ENCODE measurements at places on chromosomes 16 and 17.

DNA sequence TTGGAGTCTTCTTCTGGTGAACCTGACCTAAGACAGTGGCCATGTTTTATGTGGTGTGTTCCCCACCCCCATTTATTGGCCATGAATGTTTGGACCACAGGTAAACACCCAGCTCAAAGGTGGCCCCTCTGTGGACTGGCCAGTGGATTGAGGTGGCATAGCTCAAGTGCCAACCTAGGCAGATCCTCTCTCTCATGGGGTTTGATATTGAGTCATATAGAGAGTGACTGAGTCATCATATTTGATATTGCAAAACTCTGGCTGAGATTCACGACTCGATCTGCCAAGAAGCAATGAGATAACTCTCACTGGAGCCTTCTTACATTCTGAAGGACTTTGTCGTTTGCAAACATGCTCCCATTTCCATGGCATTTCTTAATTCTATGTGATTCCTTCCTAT, 10.5 kb upstream of the TEKT3 start:
- no peak for DNase-seq

DNA sequence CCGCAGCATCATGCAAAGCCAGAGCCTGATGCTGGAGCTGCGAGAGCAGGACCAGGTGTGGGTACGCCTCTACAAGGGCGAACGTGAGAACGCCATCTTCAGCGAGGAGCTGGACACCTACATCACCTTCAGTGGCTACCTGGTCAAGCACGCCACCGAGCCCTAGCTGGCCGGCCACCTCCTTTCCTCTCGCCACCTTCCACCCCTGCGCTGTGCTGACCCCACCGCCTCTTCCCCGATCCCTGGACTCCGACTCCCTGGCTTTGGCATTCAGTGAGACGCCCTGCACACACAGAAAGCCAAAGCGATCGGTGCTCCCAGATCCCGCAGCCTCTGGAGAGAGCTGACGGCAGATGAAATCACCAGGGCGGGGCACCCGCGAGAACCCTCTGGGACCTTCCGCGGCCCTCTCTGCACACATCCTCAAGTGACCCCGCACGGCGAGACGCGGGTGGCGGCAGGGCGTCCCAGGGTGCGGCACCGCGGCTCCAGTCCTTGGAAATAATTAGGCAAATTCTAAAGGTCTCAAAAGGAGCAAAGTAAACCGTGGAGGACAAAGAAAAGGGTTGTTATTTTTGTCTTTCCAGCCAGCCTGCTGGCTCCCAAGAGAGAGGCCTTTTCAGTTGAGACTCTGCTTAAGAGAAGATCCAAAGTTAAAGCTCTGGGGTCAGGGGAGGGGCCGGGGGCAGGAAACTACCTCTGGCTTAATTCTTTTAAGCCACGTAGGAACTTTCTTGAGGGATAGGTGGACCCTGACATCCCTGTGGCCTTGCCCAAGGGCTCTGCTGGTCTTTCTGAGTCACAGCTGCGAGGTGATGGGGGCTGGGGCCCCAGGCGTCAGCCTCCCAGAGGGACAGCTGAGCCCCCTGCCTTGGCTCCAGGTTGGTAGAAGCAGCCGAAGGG, 24.2 kb downstream of the C1QTNF1 start:
- no peak for DNase-seq

GRCh38 chr17:6157716-6158115, 87.5 kb downstream of the WSCD1 start:
- no peak for DNase-seq

GRCh38 chr16:67668495-67669157, 2.0 kb downstream of the C16orf86 start:
- DNase-seq, result no peak

DNA sequence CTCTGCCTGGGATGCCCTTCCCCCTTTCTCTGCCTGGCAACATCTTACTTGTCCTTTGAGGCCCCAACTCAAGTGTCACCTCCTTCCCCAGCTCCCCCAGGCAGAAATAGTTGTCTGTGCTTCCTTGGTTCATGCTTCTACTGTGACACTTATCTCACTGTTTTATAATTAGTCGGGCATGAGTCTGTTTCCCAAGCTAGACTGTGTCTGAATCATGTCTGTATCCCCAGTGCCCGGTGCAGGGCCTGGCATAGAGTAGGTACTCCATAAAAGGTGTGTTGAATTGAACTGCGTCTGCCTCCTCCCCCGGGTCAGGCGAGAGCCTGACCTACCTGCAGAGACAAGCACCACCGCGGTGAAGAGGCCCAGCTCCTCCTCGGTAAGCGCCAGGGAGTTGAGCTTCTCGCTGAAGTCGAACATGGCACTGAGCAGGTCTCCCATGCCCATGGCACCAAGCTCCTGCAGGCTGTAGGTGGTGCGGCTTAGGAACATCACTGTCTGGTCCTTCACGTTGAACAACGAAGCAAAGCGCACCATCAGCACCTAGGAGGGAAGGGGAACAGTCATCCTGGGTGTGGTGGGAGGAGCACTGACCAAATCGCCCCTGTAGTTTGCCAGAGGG, 6.7 kb downstream of the NR1D1 start:
- DNase-seq, result no peak

DNA sequence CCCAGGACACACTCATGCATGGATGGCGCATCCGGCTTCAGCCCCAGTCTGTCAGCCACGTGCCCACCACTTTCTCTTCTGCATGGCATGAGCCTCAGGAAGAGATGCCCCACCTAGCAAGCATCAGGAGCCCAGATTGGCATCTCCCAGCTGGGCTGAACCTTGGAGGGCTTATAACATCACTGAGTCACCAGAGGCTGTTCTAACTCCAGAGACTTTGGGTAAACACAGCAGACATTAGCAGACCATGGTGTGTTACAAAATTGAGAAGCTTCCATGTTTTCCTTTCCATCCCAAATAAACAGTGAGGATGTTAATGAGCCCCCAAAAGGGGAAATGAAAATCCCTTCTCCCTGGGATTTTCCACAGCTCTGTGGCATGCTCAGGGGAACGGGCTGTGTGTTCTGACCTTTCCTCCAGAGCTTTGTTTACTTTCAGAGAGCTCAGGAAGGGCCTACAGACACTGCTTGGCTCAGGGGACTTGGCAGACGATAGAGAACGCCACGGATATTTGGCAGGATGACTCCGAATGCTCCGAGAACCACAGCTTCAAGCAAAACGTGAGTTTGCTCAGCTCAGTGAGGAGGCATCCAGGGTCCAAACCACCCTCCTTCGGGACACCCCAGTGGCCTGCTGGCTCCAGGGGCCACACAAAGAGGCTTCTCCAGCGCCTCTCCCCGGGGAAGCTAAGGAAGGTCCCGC, 16.5 kb downstream of the GLP2R start:
- DNase-seq, result no peak

DNA sequence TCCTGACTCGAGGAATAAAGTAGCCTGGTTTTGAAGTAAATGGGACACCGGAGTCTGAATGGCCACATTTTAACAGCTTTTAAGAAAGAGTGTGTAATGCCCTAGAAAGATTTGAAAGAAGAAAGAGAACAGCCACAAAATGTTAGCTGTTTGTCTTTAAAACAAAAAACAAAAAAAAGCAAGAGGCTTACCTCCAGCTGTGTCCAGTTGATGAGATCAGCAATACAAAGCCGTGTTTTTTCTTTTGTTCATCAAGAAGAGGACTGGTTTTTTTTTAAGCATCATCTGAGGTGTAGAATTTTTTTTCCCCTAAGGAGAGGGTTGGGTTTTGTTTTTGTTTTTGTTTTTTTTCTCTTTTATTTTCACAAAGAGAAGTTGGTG, 58.8 kb downstream of the NKD1 start:
- DNase-seq, result no peak

- no peak for DNase-seq
These were observed 15.6 kb upstream of the ZFPM1 start for GRCh38 chr16:88437367-88437964.

- DNase-seq, result no peak
These were observed 68.1 kb upstream of the IRX5 start for GRCh38 chr16:54862529-54862928.

- DNase-seq, result no peak
These were observed 11.2 kb upstream of the NGFR start for GRCh38 chr17:49483599-49484509.

DNA sequence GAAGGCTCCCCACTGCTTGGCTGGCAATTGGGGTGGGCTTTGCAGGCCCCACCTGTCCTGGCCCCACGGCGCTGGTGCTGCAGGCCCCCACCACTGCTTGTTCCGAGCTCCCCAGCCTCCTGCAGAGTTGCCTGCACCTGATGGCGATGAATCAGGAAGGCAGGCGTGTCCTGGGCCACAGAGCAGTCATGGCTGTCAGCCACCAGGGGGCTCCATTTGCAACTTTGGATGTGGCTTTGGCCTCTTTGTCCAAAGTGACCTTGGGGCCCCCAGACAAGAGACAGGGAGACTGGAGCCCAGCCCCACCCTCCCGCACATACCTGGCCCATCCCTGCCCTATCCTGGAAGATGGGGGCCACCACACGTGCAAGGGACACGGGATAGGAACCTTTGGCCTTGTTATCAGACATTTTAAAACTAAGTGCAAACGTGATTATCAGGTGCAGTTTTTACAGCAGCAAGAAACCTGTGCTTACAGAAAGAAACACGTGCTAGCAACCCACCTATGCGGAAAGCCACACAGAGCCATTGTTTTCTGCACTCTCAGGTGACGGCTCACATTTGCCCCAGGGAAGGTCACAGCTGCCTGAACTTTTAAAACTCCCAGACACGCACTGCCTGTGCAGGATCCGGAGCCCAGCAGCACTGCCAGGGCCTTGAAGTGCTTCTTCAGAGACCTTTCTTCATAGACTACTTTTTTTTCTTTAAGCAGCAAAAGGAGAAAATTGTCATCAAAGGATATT, at the start of gene DNASE1:
Gene DNASE1, plus strand, starts transcription at position 443 of the 743 bp plus-strand sequence. CDS start 683 bp downstream, outside the sequence.
- peak; percentile 53 for DNase-seq

DNA sequence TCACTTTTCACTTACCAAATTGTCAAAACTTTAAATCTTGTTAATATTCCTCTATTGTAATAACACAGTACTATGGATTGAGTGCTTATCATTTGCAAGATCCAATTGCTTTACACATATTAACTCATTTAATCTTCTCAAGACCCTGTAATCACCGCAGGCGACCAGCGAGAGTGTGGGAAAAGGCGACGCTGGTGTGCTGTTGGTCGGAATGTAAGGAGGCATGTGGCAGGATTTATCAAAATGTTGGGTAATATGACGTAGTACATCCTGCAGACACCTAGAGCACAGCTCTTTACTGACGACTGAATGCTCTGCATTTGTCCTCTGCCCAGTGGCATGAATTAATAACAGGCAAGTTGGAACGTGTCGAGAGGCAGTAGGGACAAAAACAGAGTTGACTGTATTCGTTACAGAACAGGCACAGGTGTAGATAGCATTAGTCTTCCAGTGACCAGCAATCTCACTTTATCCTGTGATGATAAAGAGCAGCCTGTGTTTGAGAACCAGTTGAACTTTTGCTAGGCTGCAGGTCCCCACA, 80.3 kb downstream of the TNRC6C start:
- DNase-seq, result no peak

DNA sequence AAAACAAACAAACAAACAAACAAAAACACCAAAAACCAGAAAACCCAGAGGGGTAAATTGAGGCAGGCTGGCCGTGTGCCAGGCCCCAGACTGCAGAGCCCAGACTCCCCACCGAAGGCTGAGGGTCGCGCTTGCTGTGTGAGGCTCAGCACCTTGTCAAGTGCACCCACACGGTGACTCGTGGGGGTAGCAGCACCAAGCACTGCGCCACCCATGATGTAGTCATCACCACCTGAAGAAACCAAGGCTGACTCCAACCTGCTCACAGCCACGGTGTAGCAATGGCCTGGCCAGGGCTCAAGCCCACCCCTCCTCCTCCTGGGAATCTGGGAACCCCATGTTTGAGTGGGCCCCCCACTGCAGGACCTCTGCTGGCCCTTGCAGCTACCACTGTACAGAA, 11.9 kb downstream of the MCRIP1 start:
- DNase-seq, result no peak

- no peak for DNase-seq
These were observed 84.8 kb upstream of the DOC2B start for GRCh38 chr17:266219-266618.

DNA sequence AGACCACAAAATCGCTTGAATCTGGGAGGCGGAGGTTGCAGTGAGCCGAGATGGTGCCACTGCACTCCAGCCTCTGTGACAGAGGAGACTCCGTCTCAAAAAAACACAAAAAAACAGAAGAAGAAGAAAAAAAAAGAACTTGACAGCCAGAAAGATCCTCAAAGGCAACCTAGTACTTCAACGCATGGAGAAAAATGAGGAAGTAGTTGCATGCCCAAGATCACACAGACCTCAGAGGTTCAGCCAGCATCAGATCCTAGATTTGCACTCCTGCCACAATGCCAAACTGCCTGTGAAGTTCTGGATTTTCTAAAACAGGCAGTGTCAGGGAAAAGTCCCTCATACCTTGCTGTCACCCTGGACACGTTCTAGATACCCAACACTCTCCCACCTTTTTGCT, 1.5 kb downstream of the ATPAF2 start:
- no peak for DNase-seq

GRCh38 chr17:20267459-20267842, 199.9 kb downstream of the LGALS9B start:
- DNase-seq, result no peak

DNA sequence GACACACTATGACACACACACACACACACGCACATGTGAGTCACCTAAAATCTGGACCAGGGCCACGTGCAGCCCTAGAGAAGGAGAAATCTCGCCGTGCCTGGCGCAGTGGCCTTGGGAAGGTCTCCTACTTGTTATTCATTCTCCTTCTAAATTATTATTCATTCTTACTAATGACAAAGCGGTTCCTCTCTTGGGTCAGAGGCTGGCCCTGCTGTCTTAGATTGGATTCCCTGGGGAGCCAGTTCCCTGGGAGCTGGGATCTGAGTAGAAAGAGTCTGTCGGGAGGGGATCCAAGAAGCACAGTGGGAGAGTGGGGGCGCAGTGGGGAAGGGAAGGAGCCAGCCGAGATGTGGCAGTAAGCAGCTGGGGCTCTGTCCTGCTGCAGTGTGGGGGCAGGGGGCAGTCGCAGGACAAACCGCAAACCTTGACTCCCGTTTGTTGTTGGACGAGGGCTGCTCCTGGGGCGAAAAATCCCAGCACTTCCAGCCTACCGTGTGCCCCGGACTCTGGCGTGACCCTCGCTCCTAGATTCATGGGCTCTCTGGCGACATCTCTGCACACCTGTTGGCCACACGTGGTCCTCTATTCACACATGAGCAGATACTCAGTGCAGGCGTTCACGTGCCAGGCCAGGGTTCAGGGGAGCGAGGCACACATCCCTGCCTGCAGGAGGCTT, 18.7 kb upstream of the JPH3 start:
- no peak for DNase-seq

GRCh38 chr16:65075877-65076276, 46.0 kb downstream of the CDH11 start:
- no peak for DNase-seq

DNA sequence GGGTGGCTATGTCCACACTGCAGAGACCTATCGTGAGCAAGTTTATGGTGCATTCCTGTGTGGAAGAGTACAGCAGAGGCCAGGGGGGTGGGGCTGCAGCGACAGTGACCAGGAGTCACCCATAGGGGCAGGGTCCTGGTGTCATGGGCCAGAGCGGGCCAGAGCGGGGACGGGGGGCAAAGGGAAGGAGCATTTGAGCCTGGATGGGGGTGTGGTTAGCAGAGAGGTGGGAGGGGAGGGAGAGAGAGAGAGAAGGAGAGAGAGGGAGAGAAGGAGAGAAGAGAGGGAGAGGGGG, 17.8 kb downstream of the JPH3 start:
- no peak for DNase-seq

- no peak for DNase-seq
These were observed 2.3 kb downstream of the DLG4 start for GRCh38 chr17:7217113-7217987.

GRCh38 chr17:34571428-34572130, 7.8 kb upstream of the TMEM132E start:
- no peak for DNase-seq
